Amygdala (tissue), 56 donors: ENCODE measurements at places on chromosomes 6 and 20.

DNA sequence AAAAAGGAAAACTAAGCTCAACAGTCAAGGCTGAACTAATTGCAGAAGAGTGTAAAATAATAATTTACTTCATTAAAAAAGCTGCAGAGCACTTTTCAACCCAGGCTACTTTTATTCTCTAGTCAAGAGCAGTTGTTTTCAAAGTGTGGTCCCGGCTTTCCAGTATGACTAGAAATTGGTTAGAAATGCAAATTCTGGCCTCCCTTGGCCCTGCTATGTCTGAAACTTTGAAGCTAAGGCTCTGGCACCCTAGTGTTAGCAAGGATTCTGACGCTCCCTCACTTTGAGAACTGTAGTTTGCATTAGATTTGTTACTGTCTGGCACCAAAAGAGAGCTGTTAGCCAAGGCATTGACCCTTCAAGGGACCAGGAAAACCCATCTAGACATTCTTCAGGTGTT, 9.5 kb upstream of the NXT1 start:
- DNase-seq, result no peak

- no peak for DNase-seq
Observed at GRCh38 chr20:57713951-57714350, 4.1 kb upstream of the PMEPA1 start.

GRCh38 chr6:111207141-111207858, 120.0 kb downstream of the SLC16A10 start:
- DNase-seq, result no peak

DNA sequence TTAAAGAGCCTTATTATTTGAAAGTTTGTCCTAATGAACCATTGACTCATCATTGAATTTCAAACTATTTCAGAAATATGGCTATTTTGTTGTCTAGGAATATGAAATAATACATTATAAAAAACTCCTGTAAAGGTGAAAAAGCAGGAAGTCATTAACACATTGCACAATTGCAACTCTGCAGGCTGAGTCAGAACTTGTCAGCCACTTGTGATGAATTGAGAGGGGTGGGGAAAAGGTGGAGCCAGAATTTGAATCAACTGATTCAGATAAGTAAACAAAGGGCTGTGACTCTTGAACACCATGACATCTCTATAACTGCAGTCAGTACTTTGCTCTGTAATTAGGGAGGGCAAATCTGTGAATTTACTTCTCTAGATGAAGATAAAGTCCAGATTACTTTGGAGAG, 6.0 kb downstream of the C6orf141 start:
- no peak for DNase-seq

DNA sequence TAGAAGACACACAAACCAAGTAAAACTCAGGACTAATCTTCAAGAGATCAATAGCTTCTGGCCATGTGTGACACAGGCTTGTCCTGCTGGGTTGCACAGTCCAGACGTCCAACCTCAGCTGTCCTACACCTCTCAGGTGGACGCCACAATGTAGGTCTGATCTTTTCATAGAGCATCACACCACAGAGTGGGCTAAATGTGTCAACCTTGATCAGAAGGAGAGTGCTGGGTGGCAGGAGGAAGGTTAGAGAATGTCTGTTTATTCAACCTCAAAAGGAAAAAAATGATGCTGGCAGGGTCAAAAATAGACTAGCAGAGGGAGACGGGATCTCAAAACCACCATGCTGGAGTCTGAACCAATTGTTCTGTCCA, 41.7 kb downstream of the GFOD1 start:
- no peak for DNase-seq

DNA sequence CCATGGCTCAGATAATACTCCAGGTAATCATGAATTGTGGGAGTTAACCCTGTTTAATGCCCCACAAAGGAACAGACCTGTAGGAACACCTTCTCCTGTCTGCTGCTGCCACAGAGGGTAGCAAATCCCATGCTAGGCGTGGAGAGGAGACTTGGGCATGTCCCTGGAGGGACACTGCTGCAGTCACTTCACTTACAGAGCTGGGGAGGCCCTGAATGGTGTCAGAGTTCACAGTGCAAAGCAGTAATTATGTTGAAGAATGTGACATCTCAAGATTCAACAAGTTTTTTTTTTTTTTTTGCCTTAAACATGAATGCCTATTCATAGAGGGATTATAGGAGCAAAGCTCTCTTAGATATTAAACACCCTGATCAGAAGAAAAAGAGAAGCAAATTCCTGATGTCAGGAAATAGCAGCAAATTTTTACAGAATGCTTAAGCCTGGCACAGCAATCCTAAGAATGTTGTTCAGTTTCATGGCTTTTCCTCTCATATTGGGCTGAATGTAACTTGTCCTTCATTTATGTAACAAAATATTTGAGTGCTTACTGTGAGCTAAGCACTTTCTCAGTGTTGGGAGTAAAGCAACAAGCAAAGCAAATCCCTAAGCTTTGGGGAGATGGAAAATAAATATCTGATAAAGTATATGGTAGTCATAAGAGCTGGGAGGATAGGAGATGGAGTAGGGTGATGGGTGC, 45.0 kb downstream of the CARMIL1 start:
- no peak for DNase-seq

DNA sequence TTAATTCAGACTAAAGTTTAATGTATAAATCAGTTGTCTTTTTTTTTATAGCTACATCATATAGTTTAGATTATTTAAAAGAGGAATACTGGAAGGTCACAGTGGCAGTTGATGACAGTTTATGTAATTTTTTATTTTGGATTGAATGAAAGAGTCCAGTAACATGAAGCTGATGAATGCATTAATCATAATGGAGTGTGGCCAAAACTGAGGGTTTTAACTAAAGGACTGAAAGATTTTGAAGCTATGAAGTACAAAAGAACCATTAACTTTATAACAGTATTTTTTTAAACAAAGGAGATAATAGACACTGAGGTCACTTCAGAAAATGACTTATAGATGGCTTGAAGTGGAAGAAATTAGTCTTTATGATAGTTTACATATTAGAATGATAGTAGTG, 41.3 kb downstream of the TRMT11 start:
- no peak for DNase-seq

DNA sequence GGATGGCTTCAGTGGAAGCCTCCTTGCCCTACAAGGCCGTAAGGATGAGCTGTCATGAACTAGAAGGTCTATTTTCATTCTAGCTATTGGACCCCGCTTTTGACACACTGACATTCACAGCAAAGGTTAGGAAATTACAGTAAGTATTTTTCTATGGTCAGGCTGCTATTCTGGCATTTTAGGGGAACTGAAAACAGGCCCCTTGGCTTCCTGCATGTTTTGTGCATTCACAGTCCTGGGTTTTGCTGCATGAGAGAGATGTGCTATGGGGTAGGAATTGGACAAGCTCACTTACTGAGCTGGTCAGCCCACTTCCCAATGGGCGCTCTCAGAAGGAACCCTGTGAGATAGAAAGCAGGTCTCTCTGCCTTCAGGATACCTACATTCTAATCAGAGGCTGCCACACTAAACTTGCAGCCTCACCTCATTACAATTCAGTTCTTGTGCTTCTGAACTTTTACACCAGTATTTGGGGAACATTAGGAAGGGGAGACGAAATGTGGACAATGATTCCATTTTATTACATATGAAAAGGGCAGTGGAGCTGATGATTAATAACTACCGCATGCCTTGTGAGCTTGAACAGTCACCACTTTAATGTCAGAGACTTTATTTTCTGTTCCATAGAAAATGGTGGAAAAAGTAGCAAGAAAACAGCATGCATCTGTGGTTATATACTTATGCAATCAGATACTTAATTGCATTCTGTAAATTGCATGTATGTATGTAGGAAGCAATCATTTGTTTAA, 86.6 kb upstream of the TAB2 start:
- DNase-seq, result no peak
